ENCODE measurements at places on chromosomes 7 and 10.
A peak's percentile ranks its signal among the peaks of the same experiment; 100 is the strongest.

- no peak for DNase-seq
Observed at GRCh38 chr10:13396369-13396768, 48.3 kb upstream of the SEPHS1 start.

DNA sequence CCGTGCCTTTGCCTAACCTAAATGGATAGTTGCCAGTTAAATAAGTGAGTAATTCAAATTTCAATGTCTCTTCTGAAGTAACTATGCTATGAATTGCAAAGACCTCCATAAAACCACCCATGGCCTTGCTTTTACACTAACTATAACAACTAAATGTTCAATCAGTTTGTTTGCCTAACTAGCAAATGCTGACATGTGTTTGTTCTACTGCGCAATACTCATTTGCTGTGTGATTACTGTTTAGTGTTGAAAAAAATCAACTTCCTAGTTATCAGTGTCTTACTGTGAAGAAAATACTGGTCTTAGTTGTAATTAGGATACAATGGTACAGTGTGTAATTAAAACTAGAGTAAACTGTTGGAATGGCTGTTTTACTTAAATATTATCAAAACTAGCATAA lies 47.3 kb upstream of the GATAD1 start:
- DNase-seq, result no peak

GRCh38 chr10:124717911-124718741 lies 26.1 kb downstream of the FAM53B start:
- DNase-seq, result peak; percentile 43

DNA sequence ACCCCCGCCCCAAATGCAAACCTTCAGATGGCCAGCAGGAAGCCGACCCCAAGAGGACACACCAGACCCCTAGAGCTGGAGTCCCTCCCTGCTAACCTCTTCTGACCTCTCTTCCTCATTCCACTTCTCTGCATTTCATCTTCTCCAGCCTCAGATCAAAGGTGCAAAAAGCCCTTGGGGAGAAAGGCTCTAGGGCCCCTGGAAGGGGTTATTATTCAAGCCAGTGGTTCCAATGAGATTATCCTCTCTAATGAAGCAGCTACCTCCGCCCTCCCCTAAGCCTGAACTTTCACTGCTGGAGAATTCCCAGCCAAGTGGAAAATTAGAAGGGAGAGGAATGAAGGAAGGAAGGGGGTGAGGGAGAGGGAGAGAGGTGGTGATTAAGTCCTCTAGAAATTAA lies 343.9 kb downstream of the PLXNA4 start:
- no peak for DNase-seq

- no peak for DNase-seq
Observed at GRCh38 chr7:142066536-142066935, 45.0 kb upstream of the MGAM2 start.

- no peak for DNase-seq
Observed at GRCh38 chr10:25556457-25556856, 377.6 kb upstream of the MYO3A start.

DNA sequence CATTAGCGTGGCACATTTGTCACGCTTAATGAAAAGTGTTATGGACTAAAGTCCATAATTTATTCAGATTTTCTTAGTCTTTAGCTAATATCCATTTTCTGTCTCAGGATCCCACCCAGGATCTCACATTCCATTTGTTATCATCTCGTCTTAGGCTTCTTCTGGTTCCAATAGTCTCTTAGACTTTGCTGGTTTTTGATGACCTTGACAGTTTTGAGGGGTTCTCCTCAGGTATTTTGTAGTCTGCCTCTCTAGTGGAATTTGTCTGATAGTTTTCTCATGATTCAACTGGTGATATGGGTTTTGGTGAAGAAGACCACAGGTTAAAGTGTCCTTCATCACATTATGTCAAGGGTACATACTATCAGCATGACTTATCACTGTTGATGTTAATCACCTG lies 66.0 kb upstream of the GPR26 start:
- DNase-seq, result no peak

DNA sequence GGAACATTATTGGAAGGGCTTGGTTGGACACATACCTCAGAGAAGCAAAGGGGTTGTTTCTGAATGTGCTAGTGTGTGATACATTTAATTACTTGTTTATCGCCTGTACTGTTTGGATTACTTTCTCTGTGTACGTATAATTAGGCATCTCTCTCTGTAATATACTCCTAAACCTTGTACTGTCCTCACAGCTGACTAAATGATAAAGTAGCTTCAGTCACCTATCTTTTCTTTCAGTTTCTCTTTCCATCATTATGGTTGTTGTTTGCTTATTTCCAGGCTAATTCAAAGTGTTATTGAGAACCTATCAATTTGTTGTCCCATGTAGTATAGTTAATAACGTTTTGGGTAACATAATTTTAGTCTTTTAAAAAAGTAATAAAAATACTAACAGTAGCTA lies 34.0 kb downstream of the MXI1 start:
- DNase-seq, result no peak

DNA sequence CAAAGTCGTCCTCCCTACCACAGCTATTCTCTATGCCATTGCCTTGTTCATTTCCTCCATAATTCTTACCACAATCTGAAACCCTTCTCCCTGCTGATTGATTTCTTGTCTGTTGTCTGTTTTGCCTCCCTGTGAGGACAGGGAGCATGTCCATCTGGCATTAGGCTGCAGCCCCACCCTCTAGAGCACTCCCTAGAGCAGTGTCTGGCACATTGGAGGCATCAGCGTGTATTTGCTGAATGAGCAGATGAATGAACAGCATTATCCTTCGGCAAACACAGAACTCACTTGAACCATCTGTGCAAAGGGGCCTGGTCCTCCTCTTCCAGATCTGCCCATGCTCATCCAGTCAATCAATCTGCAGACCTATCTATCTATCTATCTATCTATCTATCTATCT lies 5.1 kb upstream of the DMBT1 start:
- no peak for DNase-seq

DNA sequence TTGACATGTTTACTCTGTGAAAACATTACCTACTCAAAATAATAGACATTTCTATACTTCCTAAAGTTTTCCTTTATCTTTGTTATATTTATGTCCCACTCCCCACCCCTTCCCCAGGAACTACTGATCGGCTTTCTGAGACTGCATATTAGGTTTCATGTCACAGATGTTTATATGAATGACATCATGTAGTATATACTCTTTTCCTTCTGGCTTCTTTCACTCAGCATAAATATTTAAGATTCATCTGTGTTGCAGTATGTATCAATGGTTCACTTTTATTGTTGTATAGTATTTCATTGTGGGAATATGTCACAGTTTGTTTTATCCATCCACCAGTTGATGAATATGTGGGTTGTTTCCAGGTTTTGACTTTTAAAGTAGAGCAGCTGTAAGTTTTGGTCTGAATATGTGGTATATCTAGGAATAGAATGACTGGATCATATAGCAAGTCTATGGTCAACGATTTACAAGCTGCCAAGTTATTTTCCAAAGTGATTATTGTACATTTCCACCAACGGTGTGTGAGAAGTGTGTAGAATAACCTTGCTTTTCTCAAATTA lies 73.8 kb upstream of the CAV2 start:
- DNase-seq, result no peak

DNA sequence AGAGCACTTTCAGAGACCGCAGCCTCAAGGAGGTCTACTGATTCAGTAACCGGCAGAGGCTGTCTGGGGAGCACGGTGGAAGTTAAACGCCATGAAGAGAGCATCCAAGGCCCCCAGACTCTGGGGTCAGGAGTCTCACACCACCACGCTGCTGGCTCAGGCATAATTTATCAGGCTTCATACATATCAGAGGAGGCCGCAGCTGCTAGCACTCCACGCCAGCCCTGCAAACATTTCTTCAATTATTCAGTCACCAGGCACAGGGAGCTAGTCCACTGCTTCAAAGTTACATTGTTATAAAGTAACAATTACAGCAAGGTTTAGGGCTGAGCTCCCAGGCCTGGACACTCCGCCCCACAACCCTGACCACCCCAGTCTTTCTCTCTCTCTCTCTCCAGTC lies 97.8 kb downstream of the PAXIP1 start:
- DNase-seq, result no peak

- no peak for DNase-seq
Observed at GRCh38 chr10:102931643-102932042, 13.5 kb downstream of the CNNM2 start.

- DNase-seq, result no peak
Observed at GRCh38 chr10:132517951-132518521, 19.6 kb upstream of the INPP5A start.

- DNase-seq, result no peak
Observed at GRCh38 chr7:64619705-64620104, 46.2 kb upstream of the ZNF107 start.

- no peak for DNase-seq
Observed at GRCh38 chr7:155455776-155456737, 1.9 kb upstream of the EN2 start.

DNA sequence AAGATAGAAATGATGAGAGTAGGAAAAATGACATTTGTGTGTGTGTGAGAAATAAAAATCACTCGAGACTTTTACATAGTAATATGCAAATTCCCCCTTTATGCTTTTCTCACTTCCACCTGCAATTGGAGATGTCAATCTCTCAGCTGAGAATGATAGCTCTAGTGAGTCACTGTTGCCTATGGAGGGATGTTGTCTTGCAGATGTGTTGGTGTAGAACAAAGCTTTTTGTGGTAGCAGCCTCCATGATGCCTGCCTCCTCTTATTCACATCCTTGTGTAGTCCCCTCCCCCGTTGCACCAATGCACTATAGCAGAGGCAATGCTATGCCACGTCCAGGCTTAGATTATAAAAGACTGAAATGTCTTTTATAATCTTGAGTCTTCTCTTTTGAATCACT lies 33.8 kb downstream of the SPAG6 start:
- DNase-seq, result no peak

DNA sequence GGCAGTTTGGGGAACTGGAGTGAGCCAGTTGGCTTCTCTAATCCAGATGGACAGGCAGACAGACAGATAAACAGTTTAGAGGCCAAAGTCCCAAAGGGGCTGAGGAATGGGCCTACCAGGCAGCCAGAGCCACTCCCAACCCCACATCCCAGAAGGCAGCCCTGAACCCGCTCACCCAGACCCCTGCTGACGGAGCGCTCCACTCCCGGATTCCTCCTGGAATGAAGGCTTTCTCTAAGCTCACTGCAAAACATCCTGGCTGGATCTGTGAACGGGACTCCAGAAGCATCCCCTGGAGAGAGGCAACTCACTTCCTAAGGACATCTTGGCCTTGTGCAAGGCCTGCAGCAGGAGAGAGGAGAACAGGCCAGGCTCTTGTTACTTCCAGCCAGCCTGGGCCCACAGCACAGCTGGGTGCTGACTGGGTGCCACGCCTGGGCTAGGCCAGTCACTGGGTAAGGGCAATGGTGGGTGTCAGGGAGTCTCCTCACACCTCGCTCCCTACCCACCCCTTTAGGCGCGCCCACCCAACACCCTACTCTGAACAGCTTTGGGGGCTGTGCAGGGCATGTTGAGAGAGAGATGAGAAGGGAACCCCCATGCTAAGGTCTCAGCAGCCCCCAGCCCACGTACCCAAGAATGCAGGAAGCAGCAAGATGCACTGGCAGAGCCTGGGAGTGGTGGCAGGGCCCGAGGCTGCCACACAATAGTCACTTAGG lies 168.6 kb upstream of the ZMIZ1 start:
- no peak for DNase-seq

GRCh38 chr10:856416-857157 lies 74.9 kb downstream of the LARP4B start:
- no peak for DNase-seq

DNA sequence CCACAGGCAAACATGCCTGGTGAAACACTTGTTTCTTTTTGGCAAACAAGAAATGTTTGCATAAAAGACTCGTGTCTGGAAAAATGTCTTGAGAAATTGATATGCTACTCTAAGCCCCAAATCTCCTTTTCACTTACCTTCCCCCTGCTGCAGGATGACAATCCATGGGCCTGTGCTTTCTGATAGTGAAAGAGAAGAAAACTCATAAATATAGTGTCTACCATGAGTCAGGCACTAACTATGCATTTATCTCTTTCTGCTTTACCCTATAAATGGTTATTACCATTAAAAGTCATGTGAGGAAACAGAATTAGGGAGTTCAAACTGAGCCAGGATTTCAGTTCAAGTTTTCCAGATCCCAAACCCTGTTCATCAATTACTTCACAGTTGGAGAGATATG lies 6.6 kb upstream of the TARP start:
- no peak for DNase-seq

DNA sequence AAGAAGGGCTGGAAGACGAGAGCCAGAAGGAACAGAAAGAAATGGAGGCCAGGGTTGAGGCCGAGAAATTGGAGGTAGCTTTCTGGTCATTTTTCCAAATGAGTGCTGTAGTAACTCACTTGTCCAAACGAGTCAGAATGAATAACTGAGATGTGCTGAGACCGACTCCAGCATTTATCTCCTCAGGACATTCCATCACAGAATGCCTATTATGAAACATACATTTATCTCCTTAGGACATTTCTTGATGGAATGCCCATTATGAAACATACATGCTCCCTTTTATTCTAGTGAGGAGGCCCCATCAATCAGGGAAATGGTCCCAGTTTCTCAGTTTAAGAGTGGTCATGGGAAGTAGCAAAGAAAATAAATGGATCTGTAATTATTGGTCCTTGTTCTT lies 16.5 kb downstream of the AVL9 start:
- no peak for DNase-seq

DNA sequence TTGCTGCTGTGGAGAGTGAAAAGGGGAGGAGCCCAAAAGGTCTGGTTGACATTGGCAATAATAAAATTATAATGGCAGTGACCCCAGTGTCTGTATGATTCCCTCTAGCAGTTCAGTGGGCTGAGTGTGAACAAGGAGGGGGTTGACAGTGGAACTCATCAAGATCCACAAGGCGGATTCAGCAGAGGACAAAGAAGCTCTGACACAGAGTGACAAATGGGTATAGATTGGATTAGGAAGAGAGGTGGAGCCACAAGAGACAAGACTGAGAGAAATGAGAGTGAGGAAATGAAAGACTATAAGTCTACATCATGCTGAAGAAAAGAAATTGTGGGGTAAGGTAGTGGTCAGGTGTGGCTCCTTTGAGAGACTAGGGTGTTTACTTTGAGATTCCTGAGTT lies 58.9 kb downstream of the CCDC71L start:
- no peak for DNase-seq

GRCh38 chr7:155798673-155799439 lies 13.4 kb downstream of the SHH start:
- DNase-seq, result no peak

GRCh38 chr7:92778972-92779371 lies 57.4 kb downstream of the CDK6 start:
- DNase-seq, result no peak

GRCh38 chr10:119602241-119603095 lies 5.7 kb upstream of the TIAL1 start:
- no peak for DNase-seq

DNA sequence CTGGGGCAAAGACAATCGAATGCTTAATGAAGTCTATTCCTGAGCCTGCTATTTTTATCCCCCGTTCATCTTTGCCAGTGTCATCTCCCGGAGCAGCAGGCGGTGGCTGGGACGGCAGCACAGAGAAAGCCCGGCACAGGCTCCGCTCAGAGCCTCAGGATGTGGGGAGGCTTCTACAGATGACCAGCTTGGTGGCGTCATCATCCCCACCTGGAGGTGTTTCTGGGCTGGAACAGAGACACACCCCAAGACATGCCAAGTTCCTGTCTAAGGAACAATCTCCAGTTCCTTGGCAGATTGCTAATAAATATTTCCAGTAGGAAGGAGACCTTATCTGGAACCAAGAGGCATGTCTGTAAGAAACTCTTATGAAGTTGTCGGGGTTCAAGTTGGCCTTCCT lies 552.4 kb upstream of the MGMT start:
- DNase-seq, result no peak

Data from hippocampal formation (tissue), 2 donors.